HEK293T (cell line): ENCODE measurements at places on chromosomes 6 and 20.

DNA sequence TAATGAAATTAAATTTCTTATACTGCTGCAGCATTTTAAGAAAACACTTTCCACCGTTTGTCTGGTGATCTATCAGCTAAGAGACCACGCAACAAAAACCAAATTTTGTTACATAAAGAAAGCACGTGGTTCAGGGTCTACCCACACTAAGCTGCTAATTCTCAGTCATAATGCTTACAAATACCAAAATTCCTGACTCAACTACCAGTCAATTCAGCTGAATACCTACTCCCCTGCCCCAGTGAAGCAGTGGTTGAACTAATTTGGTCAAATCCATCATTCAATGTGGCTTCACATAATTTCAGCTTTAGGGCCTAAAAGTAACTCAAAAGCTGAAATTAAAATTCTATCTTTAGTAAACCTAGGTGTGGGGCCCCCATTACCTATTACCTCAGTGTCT, 468.6 kb upstream of the ARID1B start:
- DNase-seq = no peak

DNA sequence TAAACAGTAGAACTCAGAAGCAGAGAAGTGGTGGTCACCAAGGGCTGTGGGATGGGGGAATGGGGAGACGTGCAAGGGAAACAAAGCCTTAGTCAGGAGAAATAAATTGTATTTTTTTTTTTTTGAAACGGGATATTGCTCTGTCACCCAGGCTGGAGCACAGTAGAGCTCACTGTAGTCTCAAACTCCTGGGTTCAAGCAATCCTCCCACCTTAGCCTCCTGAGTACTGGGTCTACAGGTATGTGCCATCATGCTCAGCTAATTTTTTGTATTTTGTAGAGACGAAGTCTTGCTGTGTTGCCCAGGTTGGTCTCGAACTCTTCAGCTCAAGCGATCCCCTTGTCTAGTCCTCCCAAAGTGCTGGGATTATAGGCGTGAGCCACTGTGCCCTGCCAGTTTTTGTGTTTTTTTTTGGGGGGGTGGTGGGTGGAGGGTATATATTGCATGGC, 3.4 kb downstream of the HSPA1B start:
- no peak for DNase-seq

DNA sequence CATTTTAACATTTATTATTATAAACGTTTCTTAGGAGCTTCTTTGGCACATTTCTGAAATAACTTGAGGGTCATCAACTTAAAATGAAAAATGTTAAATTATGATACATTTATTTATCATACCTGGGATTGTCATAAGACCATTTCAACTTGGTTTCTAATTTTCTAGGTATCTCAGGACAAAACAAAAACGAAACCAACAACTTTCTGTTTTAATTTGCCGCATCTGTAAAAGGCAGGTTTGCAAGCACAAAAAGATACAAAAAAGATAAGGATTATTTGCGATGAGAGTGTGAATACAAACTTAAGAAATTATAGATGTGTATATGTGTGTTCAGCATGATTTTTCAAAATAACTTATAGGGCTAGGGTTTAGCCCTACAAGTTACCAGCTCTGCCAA, 395.0 kb upstream of the RUNX2 start:
- no peak for DNase-seq

- DNase-seq = peak; percentile 65
Observed at GRCh38 chr20:38304845-38305447, 990 bp downstream of the BPI start.

DNA sequence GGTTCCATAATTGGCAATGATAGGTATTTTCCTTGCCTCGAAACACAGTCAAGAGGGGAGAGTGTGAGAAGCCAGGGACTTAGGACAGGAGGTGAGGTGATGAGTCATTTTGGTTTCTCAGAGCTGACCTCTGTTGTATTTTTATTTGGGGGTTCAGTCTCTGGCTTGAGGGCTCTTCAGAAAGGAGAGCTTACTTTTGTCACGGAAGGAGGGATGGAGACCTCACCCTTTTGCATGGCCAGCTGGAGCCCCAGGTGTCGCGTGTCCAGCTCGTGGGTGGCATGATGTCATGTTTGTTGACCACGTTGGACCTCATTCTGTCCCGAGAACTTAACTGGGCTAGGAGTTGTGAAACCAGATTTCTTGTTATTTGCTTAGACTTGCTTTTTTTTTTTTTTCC, 293.9 kb downstream of the QKI start:
- no peak for DNase-seq

- DNase-seq = no peak
Observed at GRCh38 chr6:116726947-116727346, 38.6 kb downstream of the FAM162B start.

DNA sequence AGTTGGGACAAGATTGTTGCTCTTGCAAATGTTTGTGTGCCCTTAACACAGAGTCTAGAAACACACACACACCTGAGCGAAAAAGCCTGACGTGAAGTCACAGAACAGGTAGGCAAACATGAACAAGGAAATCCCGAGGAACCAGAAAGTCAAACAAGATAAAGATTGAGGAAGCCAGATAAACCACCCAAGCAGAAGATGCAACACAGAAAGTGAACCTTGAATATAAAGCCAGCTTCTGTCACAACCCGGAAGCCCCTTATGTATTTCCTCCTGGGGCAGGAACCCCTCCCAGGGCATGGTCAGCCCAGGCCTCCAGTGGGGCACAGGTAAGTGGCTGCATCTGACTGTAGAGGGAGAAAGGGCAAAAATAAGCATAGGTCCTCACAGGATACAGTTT, 158.2 kb upstream of the SUPT3H start:
- DNase-seq = no peak

GRCh38 chr6:151477726-151478125, 16.1 kb upstream of the CCDC170 start:
- DNase-seq = no peak

GRCh38 chr6:148001844-148002642, 340.6 kb upstream of the SASH1 start:
- no peak for DNase-seq

- no peak for DNase-seq
Observed at GRCh38 chr20:13231031-13231752, 10.1 kb downstream of the ISM1 start.

GRCh38 chr6:137283940-137284810, 65.0 kb upstream of the IFNGR1 start:
- DNase-seq = no peak

DNA sequence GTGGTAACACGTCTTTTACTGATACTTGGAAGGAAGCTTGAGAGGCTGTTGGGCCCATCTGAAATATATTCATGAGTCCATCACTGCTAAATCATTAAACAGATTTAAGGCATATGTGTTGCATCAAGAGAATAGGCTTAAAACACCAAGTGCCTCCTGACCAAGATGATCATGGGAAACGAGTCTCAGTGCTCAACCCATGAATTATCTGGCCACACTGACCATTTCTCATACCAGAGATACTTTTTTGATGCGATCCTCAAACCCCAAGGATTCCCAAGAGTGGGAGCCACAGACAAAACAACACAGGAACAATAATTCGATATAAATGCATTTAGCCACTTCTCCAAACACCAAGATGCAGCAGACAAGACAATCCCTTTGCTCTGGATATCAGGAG, 17.2 kb downstream of the HEY2 start:
- DNase-seq = no peak

DNA sequence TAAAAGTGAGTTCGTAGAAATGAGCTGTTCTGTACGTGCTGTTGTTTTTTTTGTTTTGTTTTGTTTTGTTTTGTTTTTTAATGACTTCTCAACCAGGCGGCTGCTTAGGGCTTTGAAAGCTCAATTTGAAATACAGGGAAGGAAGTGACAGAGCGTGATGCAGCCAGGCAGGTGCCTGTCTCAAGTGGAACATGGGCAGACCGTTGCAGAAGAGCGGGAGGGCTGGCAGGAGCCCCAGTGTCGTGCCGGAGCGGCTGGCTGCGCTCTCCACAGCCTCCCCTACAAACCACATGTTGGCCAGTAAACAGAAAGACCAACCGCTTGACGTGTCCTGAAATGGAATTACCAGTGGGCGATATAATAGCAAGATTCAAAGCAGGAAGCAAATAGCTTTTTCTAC, 164.9 kb upstream of the RREB1 start:
- DNase-seq = no peak

DNA sequence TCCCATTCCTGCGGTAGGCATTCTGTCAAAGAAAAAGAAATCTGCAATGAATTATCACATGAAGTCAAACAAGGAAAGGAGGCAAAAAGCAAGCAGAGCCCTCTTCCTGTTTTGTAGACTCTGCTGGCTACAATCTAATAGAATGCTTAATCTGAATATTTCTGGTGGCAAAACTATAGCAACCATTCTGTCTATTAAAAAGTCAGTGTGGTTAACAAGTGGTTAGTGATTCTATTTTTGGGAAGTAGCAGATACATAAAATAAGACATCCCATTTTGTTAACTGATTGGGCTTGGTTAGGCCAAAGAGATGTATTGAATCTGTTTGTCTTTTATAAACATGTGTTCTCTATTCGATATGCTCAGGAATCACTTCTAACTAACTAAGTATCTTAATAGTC, 442.3 kb downstream of the CDC5L start:
- no peak for DNase-seq

DNA sequence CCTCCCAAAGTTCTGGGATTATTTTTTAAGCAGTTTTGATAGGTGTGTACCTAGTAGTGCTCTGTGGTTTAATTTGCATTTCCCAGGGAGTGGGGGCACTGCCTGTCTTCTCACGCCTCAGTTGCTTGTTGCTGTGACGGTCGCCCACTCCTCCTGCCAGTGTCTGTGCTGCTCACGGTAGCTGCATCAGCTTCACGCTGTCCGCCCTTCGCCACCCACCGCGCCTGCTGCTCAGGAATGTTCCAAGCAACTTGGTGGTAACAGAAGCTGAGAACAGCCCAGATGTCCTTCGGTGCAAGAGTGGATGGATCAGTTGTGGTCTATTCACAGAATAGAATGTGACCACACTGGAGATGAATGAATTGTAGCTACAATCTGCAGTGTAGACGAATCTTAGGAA, 22.9 kb downstream of the DNAJC5 start:
- DNase-seq = no peak

DNA sequence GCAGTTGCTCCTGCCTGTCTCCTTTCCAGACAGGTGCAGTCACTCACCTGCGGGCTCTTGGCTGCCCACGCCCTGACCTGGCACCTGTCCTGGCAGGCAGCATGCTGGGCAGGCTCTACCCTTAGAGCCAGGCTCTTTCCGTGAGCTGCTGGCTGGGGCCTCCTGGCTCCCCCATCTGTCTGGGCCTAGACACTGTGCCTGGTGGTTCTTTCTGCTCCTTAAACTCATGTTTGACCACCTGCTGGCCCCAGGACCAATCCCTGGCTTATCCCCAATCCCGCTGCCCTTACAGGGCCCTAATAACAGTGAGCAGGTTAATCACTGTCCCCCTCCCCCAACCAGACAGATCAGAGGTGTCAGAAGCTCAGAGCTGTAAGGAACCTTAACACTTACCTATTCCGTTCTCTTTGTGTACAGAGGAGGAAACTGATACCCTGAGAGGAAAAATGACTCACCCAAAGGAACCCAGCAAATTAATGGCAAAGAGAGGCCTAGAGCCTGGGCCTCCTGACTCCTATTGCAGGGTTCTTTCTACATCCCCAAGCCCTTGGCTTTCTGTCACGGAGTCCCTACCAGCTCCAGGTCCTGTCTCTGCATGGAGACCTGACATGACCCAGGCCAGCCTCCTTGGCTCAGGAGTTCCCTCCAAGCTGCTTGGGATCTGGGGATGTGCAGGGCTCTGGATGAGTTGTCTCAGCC, 54.7 kb downstream of the RAB44 start:
- DNase-seq = no peak

DNA sequence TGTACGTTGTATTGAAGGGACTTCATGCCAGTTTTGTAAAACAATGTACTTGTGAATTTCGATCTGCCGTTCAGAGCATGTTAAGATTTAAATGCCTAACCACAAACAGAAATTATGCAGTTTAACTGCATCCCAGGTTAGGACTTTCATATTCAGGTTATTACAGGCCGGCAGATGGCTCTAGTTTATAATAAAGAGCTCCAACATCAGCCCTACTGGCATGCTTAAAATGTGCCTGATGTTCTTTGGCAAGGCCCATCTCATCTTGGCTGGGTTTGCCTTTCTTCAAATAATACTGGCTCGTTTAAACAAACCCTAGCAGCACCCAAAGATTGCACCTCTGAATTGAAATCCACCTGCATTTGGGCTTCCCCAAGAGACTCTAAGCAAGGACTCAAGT, 169.3 kb upstream of the RIN2 start:
- no peak for DNase-seq

DNA sequence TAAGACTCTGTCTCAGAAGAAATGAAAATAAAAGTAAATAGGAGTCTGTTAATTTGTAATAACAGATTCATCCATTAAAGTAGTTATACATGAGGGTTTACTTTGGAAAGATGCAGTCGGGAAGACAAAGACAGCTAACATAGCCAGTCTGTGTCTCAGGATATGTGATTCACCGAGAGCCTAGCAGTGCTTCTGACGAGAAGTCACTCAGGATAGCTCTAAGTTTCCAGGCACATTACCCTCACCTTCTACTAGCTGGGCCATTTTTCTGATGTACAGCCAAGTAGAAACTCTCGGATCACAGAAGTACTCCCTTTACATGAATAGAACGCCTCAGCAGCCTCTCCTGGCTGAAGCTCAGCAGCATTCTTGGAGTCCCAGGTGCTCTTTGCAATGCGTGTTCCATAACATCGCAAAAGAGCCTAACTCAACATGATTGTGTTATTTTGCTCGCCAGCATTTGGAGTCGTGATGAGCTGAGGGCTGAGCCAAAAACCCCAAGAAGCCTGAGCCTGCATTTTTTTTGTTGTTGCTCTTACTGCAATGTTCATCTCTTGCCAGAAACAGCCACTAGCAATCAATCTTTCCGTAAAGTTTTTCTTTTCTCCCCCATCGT, 22.4 kb upstream of the TASP1 start:
- DNase-seq = no peak
